H4 (cell line): ENCODE measurements at places on chromosomes 3 and 15.

GRCh38 chr15:33116198-33116597 is 78.3 kb downstream of the FMN1 start:
- DNase-seq, result no peak

GRCh38 chr15:60384053-60384452 is 13.7 kb downstream of the ANXA2 start:
- DNase-seq, result no peak

GRCh38 chr3:179265875-179266274 is 15.0 kb upstream of the KCNMB3 start:
- DNase-seq, result no peak

GRCh38 chr3:69425249-69425648 is 39.4 kb upstream of the FRMD4B start:
- peak; percentile 32 for DNase-seq

DNA sequence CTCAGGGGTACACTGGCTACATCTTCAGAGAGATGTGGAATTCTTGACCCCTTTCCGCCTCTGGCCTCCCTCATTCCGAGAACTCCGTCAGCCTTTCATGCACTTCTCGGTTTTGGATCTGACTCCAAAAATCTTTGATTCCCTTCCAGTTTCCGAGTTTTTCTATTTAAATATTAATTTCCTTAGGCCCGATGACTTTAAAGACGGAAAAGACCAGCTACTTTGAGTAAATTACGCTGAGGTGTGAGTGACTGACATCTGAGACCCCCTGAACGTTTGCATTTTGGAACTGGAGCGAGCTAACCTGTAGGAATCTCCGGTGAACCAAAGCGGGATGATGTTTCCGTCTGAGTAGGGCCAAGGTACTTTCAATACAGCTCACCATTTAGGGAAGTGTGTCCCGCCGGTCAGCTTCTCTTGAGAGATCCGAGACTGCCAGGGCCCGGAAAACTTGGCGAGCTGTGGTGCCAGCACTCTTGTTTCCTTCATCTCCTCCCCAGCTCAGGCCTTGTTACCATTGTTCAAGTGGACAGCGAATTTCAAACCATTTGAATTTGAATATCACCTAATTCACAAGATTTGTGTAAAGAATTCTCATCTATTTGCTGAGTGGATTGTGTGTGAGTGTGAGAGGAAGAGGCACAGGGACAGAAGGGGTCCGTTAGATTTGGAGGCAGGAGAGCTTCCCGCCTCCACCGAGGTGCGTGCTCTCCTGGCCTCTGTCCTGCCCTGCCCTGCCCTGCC is 5.4 kb downstream of the SOX14 start:
- no peak for DNase-seq

DNA sequence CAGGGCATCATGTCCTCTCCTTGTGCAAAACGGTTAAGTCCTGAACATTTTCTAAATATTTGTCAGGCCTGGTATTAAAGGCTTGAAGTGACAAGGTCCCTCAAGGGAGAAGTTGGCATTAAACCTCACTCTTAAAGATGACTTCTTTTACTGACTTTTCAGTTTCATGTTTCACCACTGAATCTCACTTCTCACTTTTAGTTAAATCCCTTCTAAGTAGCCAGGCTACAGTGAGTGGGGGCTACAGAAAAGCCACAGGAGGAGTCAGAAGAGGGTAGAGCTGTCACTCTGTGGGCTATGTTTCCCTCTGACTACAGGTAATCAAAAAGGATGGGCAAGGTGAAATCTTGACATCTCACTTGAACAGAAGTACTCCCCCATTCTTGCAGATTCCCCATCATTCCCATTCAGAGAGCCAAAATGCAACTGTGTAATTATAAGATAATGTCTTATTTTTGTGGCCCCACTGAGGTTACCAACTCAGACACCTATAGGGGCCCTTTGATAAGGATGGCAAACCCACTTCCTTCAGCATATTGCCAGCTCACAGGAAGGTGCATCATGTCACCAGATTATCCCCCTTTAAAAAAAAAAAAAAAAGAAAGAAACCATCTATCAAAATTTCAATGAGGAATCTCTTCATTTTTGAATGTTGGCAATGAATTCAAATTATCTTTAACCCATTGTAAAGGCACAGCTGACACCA is 790.1 kb upstream of the CFAP20DC start:
- no peak for DNase-seq

- DNase-seq, result no peak
Observed at GRCh38 chr3:32420126-32421038, 28.7 kb downstream of the CMTM7 start.
